ENCODE measurements at places on chromosomes 3 and 15.

DNA sequence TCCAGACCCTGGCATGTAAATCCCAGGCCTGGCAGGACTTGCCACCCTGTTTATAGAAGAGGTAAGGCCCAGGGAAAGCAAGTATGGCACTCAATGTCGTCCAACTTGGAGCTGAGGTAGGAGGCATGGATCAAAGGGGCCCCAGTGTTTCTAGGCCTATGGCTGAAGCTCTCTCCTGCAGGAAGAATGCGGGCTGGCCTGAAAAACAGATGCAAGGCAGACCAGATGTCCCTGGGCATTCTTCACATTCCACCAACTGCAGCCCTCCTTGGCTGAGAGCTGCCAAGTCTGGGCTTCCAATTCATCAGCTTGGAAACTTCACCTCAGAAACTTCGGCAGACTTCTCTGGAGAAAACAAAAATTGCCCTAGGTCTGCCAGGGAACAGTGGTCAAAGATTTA is 22.2 kb downstream of the MESD start:
- no peak for DNase-seq

DNA sequence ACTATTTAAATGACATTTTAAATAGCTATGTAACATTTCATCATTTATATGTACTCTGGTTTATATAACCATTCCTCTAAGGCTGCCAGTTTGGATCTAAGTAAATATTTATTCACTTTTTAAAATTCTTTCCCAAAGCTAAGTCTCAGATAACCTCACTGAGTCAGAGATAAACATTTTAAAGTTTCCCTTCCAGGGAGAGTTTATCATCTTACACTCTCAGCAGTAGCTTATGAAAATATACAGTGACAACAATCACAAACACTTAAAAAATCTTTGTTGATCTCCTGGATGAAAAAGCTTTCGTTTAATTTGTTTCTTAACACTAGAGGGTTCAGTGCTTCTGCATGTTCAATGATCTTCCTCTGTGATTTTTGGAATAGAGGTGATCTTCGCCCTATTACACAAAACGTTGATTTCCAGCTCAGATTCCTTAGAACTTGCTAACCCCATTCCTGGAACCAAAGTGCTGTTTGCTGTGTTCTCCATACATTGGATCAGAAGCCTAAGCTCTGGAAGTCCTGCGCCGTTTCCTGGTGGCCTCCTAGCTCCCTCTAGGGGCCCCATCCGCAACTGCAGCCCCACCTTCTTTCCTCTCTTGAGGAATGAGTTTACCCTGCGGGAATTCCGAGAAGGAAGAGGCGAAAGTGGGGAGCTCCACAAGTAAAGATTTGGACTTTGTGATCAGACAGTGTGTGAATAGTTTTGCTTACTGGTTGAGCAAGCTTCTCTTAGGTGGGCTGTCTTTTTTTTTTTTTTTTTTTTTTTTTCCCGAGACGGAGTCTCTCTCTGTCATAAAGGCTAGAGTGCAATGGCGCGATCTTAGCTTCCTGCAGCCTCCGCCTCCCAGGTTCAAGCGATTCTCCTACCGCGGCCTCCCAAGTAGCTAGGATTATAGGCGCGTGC is 29.3 kb upstream of the SACM1L start:
- peak; percentile 72 for DNase-seq

GRCh38 chr3:65174713-65175112 is 486.9 kb upstream of the ADAMTS9 start:
- DNase-seq = peak; percentile 19

DNA sequence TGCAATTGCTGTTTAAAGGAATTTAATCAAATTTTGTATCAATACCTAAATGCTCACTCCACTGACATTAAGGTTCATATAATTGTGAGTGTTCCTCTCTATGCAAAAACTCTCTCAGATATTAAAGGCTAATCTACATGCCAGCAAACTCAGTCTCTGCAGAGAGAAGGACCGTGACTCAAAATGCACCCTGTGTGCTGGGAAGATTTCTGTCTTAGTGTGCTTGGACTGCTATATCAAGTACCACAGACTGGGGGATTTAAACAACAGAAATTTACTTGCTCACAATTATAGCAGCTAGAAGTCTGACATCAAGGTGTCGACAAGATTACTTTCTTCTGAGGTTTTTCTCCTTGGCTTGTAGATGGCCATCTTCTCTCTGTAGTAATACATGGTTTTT is 18.6 kb upstream of the PFN2 start:
- DNase-seq = no peak

- DNase-seq = no peak
Measured at GRCh38 chr3:17478673-17479072, 263.8 kb downstream of the TBC1D5 start.

DNA sequence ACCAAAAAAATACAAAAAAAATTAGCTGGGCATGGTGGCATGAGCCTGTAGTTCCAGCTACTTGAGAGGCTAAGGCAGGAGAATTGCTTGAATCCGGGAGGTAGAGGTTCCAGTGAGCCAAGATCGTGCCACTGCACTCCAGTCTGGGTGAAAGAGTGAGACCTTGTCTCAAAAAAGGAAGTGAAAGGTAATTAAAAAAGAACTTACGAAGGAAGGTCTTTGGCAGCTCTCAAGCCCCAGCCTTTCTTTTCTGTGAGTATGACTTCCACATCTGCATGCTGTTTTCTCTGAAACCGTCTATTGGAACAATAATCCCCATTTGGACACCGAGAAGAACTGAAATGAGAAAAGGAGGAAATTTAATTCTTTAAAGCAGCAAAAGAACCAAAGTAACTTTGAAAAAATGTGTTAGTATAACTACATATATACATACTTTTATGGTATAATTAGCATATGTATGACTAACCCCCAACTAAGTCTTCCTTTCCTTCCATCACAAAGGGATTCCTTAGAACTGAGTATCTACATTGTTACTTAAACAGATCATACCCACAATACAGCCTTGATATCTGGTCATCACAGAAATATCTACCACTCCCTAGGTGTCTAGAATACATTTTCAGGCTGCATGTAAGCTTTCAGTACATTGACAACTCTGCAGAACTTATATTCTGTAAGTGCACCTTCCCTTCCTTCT is 50.1 kb downstream of the SETD2 start:
- no peak for DNase-seq

GRCh38 chr15:66862111-66862939 is 160.3 kb downstream of the SMAD6 start:
- DNase-seq = no peak
